ENCODE measurements at places on chromosomes 2 and 18.

DNA sequence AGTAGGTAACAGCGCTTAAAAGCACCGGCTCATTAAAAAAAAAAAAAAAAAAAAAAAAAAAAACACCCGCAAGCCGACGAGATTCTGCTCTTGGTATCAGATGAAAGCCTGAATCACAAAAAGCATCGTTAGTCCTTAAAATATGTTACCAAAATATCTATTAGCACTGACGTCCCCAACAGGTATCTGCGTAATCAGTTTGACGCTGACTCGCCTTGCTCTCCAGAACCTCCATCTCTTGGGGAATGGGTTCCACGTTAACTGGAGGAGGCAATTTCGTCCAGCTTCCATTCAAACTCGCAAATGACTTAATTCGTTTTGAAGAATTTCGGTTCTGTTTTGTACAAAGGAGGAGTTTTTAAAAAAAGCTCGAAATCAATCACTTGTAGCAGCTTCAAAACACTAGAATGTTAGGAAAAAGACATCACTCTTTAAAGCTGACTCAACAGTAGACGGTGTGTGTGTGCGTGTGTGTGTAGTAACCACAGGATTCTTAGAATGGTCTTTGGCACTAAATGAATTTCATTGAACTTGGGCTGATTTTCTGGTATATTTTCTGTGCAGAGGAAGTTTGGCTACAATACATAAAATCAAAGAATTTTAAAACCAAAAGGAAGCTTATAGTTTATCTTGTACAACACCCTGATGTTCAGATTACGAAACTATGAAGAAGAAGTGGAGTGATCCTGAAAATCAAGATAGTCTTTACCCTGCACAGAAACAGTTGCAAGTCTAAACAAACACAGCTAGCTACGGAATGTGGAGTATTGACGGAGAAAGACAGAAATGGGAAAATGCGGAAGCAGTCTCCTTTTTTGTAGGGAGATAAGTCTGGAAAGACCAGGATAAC lies 1.1 kb upstream of the PGAP1 start:
- no peak for DNase-seq

DNA sequence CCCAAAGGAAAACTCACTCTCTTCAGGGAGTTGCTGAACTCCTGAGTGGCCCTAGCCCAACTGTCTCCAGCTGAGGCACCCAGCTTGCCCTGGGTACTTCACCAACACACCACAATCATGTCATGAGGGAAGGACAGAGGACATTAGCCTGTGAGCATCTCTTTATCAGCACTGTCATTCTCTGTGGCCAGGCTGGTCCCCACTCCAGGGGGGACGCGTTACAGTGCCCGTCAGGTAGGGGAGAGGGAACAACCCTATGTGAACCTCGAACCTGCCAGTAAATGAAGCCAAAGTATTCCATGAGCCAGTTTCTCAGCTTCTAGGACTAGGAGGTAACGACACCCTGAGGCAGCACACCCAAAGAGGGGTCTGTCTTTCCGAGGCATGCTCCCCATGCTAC lies 94.9 kb upstream of the MGAT4A start:
- no peak for DNase-seq

- DNase-seq, result no peak
These were observed 55.9 kb downstream of the GRB14 start for GRCh38 chr2:164565359-164565758.

- peak; percentile 65 for DNase-seq
These were observed 545 bp downstream of the GTF3C2 start for GRCh38 chr2:27356056-27356381.

GRCh38 chr2:47264143-47264542 lies 109.0 kb upstream of the STPG4 start:
- DNase-seq, result no peak

GRCh38 chr18:62788876-62789275 lies 73.5 kb downstream of the PHLPP1 start:
- no peak for DNase-seq

- no peak for DNase-seq
These were observed 3.0 kb upstream of the SKOR2 start for GRCh38 chr18:47254341-47254939.

- no peak for DNase-seq
These were observed 20.8 kb upstream of the ATIC start for GRCh38 chr2:215290980-215291599.

DNA sequence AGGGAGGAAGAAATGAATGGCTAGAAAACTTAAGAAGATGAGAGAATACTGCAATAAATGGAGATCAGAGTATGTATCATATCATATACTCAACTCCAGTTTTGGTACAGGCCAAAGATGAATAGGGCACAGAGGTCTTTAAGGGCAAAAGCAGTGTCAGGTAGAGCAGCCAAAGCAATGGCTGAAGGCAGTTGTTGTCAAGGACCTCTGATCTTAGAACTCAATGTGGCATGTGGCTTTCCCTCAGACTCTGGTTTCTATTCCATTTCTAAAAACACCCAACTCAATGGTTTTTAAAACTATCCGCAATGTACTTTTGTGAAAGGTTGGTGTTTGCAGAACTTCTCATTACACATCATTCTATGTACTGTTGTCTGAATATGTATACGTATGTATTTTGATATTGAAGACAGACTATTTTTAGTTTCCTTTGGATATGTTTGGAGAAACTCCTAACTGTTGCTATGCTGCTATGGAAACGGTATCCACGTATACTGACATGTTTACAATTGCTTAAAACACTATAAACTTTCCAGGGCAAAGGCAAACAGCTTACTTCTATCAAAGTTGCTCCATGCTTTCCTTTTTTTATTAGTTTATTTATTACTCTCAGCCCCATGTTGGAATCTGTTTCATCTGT lies 58.1 kb upstream of the PELI1 start:
- no peak for DNase-seq

DNA sequence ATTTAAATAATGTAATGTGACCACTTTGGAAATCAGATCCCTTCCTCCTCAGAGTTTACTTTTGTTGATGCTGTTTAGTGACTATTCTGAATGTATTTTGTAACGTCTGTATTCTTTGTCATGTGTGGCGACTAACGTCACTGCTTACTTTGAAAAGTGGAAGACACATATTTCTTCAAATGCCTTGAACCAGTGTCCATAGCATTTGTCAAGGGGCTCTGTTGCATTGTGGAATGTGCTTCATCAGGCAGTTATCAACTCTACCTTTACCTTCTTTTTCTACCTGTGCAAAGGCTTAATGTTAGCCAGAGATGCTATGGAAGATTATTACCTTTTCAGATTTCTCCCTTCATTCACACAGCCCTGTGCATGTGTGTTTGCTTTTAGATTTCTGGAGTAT lies 162.4 kb downstream of the ZNF407 start:
- DNase-seq, result no peak
